AML-193 (cell line): ENCODE measurements at places on chromosomes 13 and 19.

DNA sequence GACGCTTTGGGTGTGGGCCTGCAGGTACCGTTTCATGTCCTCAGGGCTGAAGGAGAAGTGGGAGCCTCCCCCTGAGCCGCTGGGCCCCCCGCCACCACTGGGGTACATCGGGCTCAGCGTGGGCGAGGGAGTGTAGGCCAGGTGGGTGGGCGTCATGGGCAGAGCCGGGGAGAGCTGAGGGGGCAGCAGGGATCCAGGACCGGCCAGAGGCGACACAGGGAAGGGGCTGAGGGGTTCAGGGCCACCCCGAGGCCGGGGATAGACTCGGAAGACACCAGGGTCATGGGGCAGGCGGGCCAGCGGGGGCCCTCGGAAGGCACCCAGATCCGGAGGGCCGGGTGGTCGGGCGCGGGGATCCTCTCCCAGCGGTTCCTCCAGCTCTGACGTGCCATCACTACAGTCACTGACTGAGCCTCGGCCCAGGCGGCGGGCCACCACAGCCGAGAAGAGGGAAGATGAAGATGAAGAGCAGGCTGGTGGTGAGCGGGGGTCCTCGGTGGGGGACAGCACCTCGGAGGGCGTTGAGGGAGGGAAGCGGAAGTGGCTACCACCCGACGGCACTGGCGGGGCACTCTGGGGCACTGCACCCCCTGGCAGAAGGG, 5.7 kb downstream of the ERF start:
- DNase-seq: no peak

- DNase-seq: peak; percentile 60
Measured at GRCh38 chr19:51398096-51398704, 7.8 kb upstream of the C19orf84 start.

GRCh38 chr19:39248806-39249205, at the start of gene IFNL4:
Gene IFNL4 (minus strand): TSS chr19:39248856.
- no peak for DNase-seq

GRCh38 chr13:33849211-33849610, 31.3 kb downstream of the RFC3 start:
- no peak for DNase-seq

DNA sequence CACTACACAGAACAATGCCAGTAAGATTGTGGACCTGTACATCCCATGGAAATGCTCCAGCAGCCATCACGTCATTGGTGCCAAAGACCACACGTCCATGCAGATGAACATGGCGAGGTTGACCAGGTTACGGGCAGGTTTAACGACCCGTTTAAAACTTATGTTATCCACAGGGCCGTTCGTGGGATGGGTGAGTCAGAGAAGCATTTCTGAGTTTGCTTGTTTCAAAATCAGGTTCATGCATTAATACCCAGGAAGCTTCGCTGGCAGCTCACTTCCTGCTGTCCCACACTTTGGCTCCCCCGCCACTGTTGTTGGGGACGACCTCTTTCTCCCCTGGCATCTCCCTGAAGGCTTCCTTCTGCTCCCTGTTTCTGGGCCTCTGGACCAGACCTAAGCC, 194.1 kb downstream of the USP12 start:
- DNase-seq: peak; percentile 45

GRCh38 chr13:110232756-110233155, 74.2 kb downstream of the COL4A1 start:
- DNase-seq: no peak

DNA sequence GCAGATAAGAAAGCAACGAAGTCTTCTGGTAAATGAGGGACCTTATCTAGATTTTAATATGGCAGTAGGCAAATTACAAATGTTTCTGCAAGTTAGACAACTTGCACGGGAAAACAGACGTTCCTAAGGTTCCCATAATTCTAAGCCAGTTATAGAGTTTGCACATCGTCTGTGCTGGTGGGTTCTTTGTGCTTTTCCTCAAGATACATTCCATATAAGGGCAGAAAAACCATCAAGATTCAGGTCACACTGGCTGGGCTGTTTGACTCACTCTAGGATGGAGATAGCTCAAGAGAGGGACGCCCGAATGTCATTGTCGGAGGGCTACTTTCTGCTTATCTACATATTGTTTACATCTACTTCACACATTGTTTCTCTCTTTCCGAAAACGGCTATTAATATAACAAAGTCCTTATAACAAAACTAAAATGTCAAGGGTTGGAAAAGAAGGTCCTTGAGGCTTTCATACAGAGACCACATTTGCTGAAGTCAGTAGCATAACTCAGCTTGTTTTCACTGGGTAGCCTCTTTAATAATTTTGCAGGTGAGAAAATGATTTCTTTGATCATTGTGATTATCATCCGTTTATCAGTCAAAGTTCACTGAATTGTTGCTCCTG, 44.4 kb downstream of the SOX1 start:
- no peak for DNase-seq

- no peak for DNase-seq
Measured at GRCh38 chr19:19062454-19063182, 1.2 kb upstream of the SLC25A42 start.

- DNase-seq: peak; percentile 14
Measured at GRCh38 chr19:3075605-3076431, 13.5 kb upstream of the TLE5 start.

- peak; percentile 44 for DNase-seq
Measured at GRCh38 chr13:79070343-79070974, 335.6 kb downstream of the RBM26 start.

DNA sequence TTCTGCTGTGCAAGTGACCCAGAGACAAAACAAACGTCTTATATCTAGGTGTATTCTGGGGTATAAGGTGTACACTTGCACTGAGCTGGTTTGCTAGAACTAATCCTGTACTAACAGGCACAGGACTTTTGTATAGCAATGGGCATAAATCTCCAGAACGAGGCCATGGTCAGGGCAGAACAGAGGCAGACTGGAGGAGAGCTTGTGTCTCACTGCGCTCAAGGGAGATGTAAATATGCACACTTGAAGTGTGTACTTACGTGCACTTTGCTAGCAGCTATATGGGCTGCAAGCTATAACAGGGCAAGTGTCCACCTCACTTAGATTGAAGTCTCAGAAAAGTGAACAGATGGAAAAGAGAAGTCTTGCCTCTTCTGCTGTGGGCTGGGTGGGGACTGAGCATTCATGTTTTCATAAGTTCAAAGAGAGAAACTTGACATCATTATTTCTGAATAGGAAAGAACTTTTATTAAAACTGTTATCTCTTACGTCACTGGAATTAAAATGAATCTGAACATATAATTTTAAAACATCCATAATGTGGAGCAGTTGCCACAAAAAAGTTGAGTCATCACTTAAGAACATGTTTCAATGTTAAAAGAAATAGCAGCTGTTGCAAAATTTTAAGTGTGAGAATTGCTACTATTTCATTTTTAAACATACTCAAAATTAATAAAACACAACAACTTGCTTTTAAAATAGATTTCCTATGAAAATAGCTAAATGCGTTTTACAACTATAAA, 888.3 kb downstream of the PCDH9 start:
- no peak for DNase-seq

GRCh38 chr13:69980799-69981198, 126.8 kb upstream of the ATXN8OS start:
- no peak for DNase-seq

DNA sequence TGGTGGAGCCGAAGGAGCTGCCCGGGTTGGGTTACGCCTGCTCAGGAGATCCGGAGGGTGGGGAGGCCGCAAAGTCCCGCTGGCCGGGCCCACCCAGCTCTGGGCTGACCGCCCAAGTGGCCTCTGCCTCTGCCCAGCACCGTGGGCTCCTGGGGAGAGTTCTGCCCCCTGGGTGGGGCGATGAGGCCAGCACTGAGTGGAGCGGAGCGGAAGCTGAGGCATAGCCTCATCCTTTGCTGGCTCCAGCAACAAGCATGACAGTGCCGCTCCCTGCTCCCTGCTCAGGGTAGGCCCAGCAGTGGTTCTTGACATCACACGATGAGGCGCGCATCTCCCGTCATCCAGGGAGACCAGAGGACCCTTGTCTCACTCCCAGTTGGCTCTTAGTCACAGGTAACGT, 22.5 kb downstream of the CCDC8 start:
- DNase-seq: no peak

GRCh38 chr19:10568062-10568825, 535 bp downstream of the CDKN2D start:
- DNase-seq: no peak

GRCh38 chr13:94390881-94391280, 88.6 kb downstream of the DCT start:
- DNase-seq: no peak

GRCh38 chr13:107650081-107650701, 565.1 kb downstream of the LIG4 start:
- DNase-seq: peak; percentile 25

- no peak for DNase-seq
Measured at GRCh38 chr13:107753291-107753690, 462.0 kb downstream of the LIG4 start.

GRCh38 chr13:92843549-92843948, 383.1 kb upstream of the GPC6 start:
- DNase-seq: no peak

DNA sequence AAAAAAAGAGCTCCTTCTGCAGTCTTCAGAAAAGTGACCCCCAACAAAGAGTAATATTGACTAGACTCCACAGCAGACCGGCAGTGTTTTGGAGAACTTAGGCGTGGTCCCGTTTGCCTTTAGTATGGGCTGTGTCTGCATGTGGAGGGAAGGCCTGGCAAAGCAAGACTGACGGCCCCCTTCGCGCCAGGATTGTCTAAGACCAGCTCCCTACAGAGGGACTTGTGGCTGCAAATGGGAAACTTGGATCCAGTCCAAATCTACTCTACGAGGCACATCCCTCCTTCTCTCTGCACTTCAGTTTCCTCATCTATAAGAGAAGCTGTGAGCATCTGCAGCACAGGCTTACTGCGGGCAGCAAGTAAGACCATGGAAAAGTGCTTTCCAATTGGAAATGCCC, 350.0 kb downstream of the ZNF536 start:
- no peak for DNase-seq

- no peak for DNase-seq
Measured at GRCh38 chr13:113774177-113775107, 15.4 kb downstream of the TMEM255B start.

DNA sequence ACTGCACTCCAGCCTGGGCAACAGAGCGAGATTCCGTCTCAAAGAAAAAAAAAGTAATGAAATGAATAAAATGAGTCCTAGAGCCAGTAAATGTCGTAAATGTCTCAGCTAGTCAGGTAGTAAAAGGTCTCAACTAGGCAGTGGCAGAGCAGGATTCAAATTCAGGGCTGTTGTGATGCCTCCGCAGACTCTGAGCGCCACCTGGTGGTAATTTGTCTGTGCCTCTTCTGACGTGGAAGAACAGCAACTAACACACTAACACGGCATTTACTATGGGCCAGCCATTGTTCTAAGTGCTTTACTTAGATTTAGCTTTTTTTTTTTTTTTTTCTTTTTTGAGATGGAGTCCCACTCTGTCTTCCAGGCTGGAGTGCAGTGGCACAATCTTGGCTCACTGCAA, 30.2 kb downstream of the CYP2F1 start:
- DNase-seq: peak; percentile 61

- no peak for DNase-seq
Measured at GRCh38 chr19:12000152-12000981, 35.1 kb downstream of the ZNF433 start.

- peak; percentile 45 for DNase-seq
Measured at GRCh38 chr19:38729653-38730469, 14.4 kb downstream of the CAPN12 start.

DNA sequence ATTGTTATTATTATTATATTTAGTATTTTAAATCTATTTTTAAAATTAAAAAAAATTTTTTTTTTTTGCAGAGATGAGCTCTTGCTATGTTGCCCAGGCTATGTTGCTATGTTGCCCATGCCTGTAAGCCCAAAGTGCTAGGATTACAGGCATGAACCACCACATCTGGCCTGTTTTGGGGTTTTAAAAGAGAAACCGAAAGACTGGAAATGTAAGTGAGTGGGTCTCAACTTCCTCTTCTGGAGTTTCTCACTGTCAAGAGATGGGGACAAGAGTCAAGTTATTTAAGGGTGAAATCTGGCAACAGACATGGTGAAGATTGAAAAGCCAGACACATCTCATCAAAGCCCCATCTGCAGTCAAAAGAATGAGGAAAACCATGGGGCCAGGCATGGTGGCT, 4.2 kb upstream of the OR7G3 start:
- no peak for DNase-seq

DNA sequence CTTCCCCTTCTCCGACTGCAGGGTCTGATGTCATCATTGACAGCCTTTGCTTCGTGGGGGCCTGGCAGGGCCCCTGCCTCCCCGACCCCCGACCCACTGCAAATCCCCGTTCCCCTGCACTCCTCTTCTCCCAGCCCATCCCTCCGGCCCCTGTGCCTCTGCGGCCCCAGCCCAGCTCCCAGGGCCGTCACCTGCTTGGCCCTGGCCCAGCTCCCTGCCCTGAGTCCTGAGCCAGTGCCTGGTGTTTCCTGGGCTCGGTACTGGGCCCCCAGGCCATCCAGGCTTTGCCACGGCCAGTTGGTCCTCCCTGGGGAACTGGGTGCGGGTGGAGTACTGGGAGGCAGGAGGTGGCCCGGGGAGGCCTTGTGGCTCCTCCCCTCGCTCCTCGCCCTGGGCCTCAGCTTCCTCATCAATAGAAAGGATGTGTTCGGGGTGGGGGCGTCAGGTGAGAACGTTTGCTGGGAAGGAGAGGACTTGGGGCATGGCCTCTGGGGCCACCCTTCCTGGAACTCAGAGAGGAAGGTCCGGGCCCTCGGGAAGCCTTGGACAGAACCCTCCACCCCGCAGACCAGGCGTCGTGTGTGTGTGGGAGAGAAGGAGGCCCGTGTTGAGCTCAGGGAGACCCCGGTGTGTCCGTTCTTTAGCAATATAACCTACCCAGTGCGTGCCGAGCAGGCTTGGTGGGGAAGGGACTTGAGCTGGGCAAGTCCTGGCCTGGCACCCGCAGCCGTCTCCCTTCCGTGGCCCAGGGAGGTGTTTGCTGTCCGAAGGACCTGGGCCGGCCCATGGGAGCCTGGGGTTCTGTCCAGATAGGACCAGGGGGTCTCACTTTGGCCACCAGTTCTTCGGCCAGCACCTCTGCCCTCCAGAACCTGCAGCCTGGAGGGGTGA, 15.9 kb upstream of the CELF5 start:
- DNase-seq: no peak

GRCh38 chr13:33828431-33829129, 10.6 kb downstream of the RFC3 start:
- no peak for DNase-seq

DNA sequence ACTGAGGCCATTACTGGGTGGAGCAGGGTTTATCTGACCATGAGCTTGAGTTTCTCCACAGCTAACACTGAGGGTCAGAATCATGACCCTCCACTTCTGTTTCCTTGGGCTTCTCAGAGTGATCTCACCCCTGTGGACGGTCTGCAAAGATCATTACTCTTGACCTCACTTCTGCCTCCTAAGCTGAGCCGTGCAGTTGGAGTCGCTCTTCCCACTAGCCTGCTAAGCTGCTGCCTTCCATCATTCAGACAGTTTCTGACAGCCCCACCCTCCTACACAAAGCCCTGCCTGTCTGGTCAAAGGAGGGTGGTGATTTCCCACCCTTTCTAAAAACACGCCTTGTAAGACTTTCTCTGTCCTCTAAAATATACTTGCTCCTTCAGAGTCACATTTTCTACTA, 9.3 kb upstream of the FRY start:
- no peak for DNase-seq

GRCh38 chr13:78029901-78030300, 111.3 kb upstream of the EDNRB start:
- no peak for DNase-seq
